ENCODE measurements at places on chromosomes 5 and 9.

GRCh38 chr5:2129568-2130272 lies 247.0 kb upstream of the IRX4 start:
- no peak for DNase-seq

- DNase-seq, result no peak
Measured at GRCh38 chr9:124675261-124676158, 95.6 kb downstream of the NR6A1 start.

DNA sequence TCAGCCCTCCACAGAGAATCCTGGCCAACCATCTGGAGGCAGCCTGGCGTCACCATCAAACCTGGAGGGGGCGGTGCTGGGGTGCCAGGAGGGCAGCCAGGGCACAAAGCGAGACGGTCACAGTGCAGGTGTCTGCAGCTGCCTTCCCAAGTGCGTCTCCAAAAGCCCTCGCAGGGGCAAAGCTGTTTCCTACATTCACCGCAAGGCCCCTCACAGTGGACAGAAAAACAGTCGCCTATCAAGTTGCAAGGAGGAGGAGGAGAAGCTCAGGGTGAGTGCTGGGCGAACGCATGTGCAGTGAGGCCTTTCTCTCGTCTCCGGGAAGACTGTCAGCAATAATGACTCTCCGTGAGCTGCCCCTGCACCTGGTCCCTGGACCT lies 18.0 kb upstream of the LHX3 start:
- DNase-seq, result no peak

DNA sequence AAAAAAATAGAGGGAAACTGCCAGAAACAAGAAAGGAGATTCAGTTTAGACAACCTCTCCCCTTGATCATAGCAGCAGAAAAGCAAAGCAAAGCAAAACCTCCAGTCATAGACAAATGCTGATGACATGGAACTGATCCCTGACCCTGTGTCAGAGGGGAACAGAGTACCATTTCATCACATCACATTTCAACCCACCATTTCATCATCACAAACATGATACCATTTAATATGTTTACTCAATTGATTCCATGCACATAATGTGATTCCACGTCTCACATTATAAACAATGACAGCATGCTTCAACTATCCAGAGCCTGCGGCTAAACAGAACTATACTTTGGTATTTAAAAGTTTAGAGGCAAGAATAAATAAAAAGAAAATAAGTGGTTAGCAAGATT lies 28.7 kb upstream of the ACOT12 start:
- peak; percentile 96 for DNase-seq

DNA sequence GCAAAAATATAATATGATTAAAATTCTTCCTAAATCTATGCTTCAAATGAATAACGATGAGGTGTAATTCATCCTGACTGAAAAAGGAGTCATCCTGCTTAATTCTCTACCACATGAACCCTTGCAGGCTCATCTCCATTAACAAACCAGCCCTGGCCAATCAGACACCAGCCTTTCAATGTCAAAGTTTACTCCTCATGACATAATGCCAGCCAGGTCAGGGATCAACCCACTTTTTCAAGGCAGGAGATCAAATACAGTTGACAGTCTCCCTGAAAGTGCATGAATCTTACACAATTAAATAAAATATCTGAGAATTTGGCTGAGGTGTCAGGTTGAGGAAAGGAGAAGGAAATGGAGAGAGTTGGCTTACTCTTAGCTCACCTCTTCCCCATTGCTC lies 7.0 kb downstream of the GRIN3A start:
- no peak for DNase-seq

- DNase-seq, result no peak
Measured at GRCh38 chr5:6135977-6136376, 242.4 kb downstream of the MED10 start.

All from adipocyte (in vitro differentiated cells).